ENCODE measurements at places on chromosomes 4 and X.

DNA sequence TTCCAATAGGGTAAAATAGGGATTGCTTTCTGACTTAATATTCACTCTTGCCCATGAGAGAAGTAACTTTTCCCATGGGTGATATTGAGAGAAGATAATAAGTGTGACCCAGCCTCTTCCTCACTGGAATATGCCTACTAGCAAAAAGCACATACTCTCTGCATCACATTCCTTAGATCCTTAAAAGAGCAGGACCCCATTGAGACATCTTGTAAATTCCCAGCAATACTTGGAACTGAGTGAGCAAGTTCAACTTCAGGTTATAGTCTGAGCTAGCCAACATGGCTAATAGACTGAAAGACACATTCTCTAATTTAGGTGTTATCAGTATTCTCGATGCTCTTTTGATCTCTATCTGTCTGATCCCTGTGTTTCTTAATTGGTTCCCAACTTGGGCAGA is 1372.3 kb downstream of the STIM2 start:
- no peaks in the 10 kb centered on the region for H3K27me3 ChIP-seq
- H3K4me1 ChIP-seq: no peaks in the 10 kb centered on the region
- H3K27ac ChIP-seq: no peak overlapping the region
- no peak for DNase-seq
- H3K36me3 ChIP-seq: no peaks in the 10 kb centered on the region

DNA sequence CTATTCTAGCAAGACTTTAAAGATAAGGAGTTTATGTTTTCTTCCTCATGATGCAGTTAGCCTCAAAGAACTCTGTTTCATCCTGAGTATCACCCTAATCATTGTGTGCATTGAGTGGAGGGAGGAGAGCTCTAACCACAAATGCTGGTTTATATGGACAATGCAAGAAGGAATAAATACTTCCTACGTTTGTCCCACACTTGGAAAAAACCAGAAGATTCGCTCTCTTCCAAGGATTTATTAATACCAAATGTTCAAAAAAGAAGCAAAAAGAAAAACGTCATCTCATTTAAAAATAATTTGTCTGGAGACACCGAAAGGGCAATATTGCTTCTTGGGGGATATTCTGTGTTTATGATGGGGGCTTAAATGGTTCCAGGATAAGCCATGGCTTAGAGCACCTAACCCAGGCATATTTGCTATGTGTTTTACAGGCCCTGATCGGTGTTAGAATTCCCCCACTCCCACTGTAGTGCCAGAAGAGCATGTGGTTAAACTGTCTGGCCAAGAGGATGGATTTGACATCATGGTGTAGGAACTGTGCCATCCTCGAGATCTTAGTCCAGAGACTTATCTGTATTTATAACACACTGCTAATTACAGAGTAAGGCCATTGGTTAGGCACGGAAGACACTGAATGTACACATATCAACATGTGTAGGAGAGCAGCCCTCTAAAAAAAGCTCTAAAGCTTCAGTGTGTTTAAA is 227.2 kb downstream of the ANK2 start:
- DNase-seq: no peak
- H3K27me3 ChIP-seq: peaks cover 27% of the 10 kb centered on the region
- no peak overlapping the region for H3K27ac ChIP-seq
- H3K4me3 ChIP-seq: no peak overlapping the region
- H3K4me1 ChIP-seq: no peaks in the 10 kb centered on the region

- H3K4me1 ChIP-seq: peaks cover 33% of the 10 kb centered on the region
- no peaks in the 10 kb centered on the region for H3K27me3 ChIP-seq
- no peak overlapping the region for H3K4me3 ChIP-seq
- no peak for DNase-seq
- H3K36me3 ChIP-seq: peaks cover 2% of the 10 kb centered on the region
Observed at GRCh38 chr4:98620087-98620784, 38.2 kb downstream of the TSPAN5 start.

DNA sequence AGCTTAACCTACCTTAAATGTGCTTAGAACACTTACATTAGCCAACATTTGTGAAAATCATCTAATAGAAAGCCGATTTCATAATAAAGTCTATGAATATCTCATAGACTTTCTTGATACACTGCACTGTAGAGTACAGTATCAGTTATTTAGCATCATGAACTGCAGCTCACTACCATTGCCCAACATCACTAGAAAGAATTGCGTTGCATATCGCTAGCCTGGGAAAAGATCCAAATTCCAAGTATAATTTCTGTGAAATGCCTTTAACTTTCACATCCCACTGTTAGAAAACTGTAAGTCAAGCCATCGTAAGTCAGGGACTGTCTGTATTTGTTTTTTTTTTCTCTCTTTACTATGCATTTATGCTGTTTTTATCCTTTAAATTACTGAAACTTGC is 918.6 kb upstream of the PABPC4L start:
- no peak overlapping the region for H3K4me3 ChIP-seq
- H3K27me3 ChIP-seq: no peaks in the 10 kb centered on the region
- no peak overlapping the region for H3K27ac ChIP-seq
- no peaks in the 10 kb centered on the region for H3K36me3 ChIP-seq
- no peaks in the 10 kb centered on the region for H3K4me1 ChIP-seq

- peaks cover 58% of the 10 kb centered on the region for H3K4me1 ChIP-seq
- peaks cover 22% of the 10 kb centered on the region for H3K36me3 ChIP-seq
- no peak overlapping the region for H3K4me3 ChIP-seq
Observed at GRCh38 chr4:87045659-87046058, 110.8 kb downstream of the AFF1 start.

- no peaks in the 10 kb centered on the region for H3K27me3 ChIP-seq
- H3K36me3 ChIP-seq: no peaks in the 10 kb centered on the region
- H3K27ac ChIP-seq: no peak overlapping the region
- H3K4me3 ChIP-seq: no peak overlapping the region
- no peak for DNase-seq
- H3K4me1 ChIP-seq: no peaks in the 10 kb centered on the region
Observed at GRCh38 chrX:32896088-32896487, 315.3 kb downstream of the DMD start.

GRCh38 chr4:51995647-51996220 is 24.4 kb downstream of the LRRC66 start:
- no peaks in the 10 kb centered on the region for H3K36me3 ChIP-seq
- H3K27me3 ChIP-seq: peaks cover 2% of the 10 kb centered on the region
- H3K4me1 ChIP-seq: no peaks in the 10 kb centered on the region
- no peak overlapping the region for H3K4me3 ChIP-seq
- no peak overlapping the region for H3K27ac ChIP-seq

GRCh38 chr4:176588436-176588835 is 204.3 kb downstream of the VEGFC start:
- no peaks in the 10 kb centered on the region for H3K36me3 ChIP-seq
- DNase-seq: no peak
- no peaks in the 10 kb centered on the region for H3K27me3 ChIP-seq
- H3K27ac ChIP-seq: no peak overlapping the region
- H3K4me1 ChIP-seq: no peaks in the 10 kb centered on the region

- H3K27ac ChIP-seq: no peak overlapping the region
- H3K4me1 ChIP-seq: peaks cover 35% of the 10 kb centered on the region
- no peak for DNase-seq
Observed at GRCh38 chr4:140374130-140374477, 658 bp downstream of the SCOC start.
